ENCODE measurements at places on chromosomes 5 and 9. TPM values are rescaled to one million over a fixed set of nuclear protein-coding genes. Genes with fewer than 3 reads are reported as not detected.

SPATA6L gene
- total RNA-seq: 0.49 TPM

ORM2 gene
- total RNA-seq: not detected

GRCh38 chr5:76084496-76085242 is 1.5 kb downstream of the SV2C start:
- DNase-seq: peak; percentile 5

DNA sequence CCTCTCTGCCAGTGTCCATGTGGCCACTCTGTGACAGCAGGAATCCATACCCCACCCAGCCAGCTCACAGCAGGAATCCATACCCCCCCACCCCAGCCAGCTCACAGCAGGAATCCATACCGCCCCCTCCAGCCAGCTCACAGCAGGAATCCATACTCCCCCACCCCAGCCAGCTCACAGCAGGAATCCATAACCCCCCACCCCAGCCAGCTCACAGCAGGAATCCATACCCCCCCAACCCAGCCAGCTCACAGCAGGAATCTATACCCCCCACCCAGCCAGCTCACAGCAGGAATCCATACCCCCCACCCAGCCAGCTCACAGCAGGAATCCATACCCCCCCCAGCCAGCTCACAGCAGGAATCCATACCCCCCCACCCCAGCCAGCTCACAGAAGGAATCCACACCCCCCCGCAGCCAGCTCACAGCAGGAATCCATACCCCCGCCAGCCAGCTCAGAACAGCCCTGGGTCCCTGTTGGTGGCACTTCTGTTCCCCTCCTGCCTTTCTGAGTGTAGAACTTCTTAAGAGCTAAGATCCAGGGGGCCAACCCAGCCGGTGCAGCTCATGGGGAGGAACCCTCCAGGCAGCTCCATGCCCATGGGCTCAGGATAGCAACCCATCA is 8.4 kb upstream of the RXRA start:
- DNase-seq: no peak

- DNase-seq: no peak
Measured at GRCh38 chr9:13501018-13501417, 221.5 kb upstream of the MPDZ start.

GRCh38 chr5:169762338-169763095 is 125.4 kb downstream of the DOCK2 start:
- DNase-seq: no peak

DNA sequence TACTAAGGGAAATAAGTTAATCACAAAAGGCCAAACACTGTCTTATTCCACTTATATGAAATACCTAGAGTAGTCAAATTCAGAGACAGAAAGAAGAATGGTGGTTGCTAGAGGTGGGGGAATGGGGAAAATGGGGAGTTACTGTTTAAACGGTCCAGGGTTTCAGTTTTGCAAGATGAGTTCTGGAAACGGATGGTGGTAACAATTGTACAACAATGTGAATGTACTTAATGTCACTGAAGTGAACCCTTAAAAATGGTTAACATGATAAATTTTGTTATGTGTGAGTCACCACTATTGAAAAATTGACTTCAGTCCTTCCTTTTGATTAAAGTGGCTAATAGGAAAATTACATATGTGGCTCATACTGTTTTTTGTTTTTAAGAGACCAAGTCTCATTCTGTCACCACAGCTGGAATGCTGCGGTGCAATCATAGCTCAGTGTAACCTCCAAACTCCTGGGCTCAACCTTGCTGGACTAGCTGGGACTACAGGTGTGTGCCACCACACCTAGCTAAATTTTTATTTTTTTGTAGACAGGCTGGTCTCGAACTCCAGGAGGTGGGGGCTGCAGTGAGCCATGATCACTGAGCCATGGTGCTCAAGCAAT is 8.7 kb downstream of the UBQLN1 start:
- no peak for DNase-seq
